Stromal cell of bone marrow (primary cell): ENCODE measurements at places on chromosomes 12 and 14.

DNA sequence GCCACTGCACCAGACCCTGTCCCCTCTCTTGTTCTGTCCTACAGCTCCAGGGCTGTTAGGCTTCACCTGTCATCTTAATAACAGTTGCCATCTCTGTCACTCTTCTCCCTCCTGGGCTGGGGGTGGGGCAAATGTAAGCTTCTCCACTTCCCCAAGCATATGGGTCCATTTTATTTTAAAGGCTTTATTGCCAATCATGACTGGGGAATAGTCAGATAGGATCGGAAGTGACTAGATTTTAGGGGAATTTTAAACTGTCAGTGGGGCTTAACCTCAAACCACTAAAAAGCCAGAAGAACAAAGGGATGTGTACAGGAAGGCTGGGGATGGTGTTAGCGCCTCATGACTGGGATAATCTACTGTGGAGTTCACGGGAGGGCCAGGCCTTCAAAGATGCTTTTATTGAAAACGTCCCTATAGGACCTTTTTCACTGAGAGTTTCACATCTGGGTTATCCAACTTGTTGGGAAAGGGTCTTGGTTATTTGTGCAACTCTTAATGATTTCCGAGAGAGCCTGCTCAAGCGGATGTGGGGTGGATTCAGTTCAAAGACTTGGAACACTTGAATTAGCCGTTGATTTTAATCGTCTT is 41.6 kb downstream of the CHST11 start:
- no peak for DNase-seq

GRCh38 chr12:120887253-120888043 is 16.7 kb downstream of the SPPL3 start:
- DNase-seq = no peak

- no peak for DNase-seq
Measured at GRCh38 chr12:104712477-104712876, 245.6 kb downstream of the SLC41A2 start.

- no peak for DNase-seq
Measured at GRCh38 chr12:46579474-46579873, 206.9 kb upstream of the SLC38A2 start.

DNA sequence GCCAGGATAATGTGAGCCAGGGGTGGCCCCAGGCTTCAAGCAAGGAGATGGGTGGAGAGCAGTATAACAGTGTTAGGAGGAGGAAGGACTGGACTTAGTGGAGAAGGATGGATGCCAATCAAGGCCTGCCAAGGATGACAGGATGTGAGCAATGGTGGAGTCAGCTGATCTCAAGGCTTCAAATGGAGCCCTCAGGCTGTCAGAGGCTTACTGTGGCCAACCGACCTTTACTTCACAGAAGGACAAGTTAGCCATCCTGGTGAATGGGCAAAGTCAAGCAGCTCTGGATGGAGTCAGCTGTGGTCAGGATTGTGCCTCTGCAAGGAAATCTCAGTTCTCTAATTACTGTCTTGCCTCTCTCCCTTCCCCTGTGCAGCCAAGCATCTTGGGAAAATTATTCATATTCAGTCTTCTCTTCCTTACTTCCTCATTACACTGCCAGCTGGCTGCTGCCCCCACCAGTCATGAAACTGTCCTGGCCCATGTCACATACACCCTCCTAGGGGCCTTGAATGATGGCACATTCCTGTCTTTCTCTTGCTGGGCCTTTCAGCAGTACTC is 7.6 kb upstream of the STAT6 start:
- peak; percentile 61 for DNase-seq

DNA sequence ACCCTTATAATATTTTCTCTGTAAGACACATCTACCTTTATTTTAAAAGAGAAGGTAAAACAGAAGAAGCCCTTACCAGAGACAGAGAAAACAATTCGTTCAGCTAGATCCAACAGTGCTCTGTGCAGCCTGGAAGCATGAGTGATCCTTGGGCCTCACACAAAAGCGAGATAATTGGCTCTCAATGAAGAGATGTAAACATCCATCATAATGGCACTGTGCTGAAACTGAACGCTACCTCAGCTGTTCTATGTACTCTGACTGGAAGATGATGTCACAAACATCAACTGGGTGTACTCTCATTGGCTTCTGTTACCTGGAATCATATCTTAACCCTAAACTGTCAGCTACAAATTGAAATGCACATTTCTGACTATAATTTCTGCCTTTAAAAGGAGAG is at the start of gene MGAT4C:
TSS of gene MGAT4C (minus strand) at position 229 of the 400 bp plus-strand sequence.
- DNase-seq = no peak

GRCh38 chr14:78075033-78075432 is 95.1 kb upstream of the NRXN3 start:
- DNase-seq = no peak

GRCh38 chr12:79300199-79300568 is 390.6 kb downstream of the PAWR start:
- peak; percentile 6 for DNase-seq

GRCh38 chr14:22070119-22070982 is 396.7 kb upstream of the OR4E1 start:
- DNase-seq = no peak

GRCh38 chr12:48414021-48414420 is 58.3 kb upstream of the ANP32D start:
- DNase-seq = no peak

- DNase-seq = peak; percentile 20
Measured at GRCh38 chr14:76872796-76873432, 46.7 kb downstream of the LRRC74A start.

- DNase-seq = peak; percentile 40
Measured at GRCh38 chr12:78096909-78097597, 266.4 kb downstream of the NAV3 start.
